ENCODE measurements at places on chromosomes 7 and 10.

- H3K4me3 ChIP-seq: no peak overlapping the region
- no peaks in the 10 kb centered on the region for H3K27me3 ChIP-seq
- no peaks in the 10 kb centered on the region for H3K4me1 ChIP-seq
- DNase-seq: no peak
- no peak overlapping the region for H3K27ac ChIP-seq
Observed at GRCh38 chr7:70044525-70044924, 446.2 kb downstream of the AUTS2 start.

DNA sequence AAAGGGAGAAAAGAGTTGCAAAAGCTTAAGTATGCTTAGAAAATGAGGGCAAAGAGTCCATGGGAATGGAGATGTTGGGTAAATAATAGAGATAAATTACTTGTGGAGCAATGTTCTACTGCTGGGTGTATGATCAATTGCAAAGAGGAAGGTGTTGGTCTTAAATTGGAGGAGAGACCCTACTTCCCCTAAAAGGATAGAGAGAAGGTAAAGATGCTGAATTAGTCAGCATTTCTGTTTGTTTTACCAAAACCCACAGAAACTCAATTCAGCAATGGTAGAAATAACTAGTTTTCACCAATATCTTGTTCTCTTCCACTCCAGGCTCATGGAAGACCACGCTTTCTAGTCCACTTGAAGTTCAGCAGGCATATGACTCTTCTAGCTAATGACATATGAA lies 32.1 kb downstream of the ASB4 start:
- no peak for DNase-seq
- H3K4me3 ChIP-seq: no peak overlapping the region
- H3K27me3 ChIP-seq: peaks cover 38% of the 10 kb centered on the region
- no peak overlapping the region for H3K27ac ChIP-seq

DNA sequence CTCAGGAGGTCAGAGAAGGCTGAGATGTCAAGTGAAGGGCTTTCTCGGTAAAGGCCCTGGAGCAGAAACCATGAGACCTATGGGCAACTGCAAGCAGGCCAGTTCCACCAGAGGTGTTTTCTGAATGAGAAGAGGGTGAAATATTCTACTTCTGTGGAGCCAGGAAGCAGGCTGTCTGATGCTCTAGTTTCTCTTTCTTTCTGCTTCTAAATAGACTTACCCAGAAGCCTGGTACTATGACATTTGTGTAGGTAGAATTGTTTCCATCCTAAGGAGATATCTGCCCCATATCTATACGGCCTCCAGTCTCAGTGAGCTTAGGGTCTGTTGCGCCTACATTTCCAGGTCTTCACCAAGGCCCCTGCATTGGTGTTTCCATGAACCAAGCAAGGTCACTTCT lies 73.4 kb upstream of the CC2D2B start:
- peaks cover 8% of the 10 kb centered on the region for H3K27me3 ChIP-seq
- H3K27ac ChIP-seq: no peak overlapping the region
- H3K36me3 ChIP-seq: no peaks in the 10 kb centered on the region
- no peaks in the 10 kb centered on the region for H3K4me1 ChIP-seq

- H3K36me3 ChIP-seq: peaks cover 17% of the 10 kb centered on the region
- DNase-seq: no peak
- H3K27me3 ChIP-seq: no peaks in the 10 kb centered on the region
Observed at GRCh38 chr7:101848208-101848951, 31.0 kb downstream of the CUX1 start.

DNA sequence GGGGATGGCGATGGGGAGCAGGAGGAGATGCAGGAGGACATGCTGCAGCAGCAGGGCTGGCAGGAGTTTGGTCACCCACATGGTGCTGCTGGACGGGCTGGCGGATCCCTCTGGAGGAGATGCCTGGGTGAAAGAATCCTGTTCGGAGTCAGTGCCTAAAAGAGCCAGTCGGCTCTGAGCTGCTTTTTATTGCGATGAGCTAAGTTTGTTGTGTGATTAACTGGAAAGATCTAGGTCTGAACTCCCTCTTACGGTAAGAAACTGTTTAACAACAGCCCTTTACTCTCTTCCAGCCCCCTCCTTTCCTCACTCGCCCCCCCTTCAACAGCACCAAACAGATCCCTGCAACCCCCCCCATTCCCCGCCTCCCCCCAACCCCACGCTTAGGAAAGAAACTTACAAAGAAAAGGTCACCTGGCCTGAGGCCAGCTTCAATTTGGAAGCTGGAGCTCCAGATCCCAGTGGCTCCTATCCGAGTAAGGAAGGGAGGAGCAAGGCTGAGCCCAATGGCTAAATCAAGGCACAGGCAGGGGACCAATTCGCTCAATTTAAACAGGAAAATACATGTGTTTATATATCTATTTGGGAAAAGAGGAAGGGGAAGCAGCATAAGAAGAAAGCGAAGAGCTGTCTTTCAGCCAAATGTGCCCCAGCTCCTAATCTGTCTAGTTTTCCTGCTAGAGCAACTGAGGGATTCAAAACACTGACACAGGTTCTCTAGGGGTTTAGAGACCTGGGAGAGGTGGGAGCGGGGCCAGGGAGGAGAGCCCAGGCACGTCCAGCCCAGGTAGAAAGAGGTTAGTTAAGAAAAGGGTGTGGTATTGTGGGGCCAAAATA lies at the start of gene HGF:
HGF (minus strand) TSS at position 157 of the 837 bp plus-strand sequence; CDS start at position 81, 76 bp downstream.
- no peak within 1 kb of the TSS for H3K27ac ChIP-seq
- no peaks in the 10 kb centered on the region for H3K4me1 ChIP-seq
- no peaks in the 10 kb centered on the region for H3K36me3 ChIP-seq
- no peak within 1 kb of the TSS for H3K4me3 ChIP-seq

Data from MCF 10A (cell line).